ENCODE measurements at places on chromosomes 12 and 14.

DNA sequence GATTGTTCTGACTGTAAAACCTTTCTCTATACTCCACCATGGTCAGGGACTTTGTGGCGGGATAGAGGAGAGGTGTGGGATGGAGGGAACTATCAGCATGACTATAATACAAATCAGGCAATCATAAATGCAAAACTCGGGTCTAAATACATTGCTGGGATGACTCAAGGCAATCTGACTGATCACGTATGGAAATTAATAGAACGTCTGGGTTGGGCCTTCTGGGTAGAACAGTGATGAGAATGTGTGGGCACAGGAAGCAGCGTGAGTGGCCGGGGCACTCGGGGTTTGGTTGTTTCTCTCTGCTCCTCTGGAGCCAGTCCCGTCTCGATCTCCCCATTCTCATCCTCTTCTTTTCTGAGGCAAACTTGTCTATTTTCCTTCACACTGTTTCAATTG, 485.8 kb downstream of the VRK1 start:
- DNase-seq = no peak

DNA sequence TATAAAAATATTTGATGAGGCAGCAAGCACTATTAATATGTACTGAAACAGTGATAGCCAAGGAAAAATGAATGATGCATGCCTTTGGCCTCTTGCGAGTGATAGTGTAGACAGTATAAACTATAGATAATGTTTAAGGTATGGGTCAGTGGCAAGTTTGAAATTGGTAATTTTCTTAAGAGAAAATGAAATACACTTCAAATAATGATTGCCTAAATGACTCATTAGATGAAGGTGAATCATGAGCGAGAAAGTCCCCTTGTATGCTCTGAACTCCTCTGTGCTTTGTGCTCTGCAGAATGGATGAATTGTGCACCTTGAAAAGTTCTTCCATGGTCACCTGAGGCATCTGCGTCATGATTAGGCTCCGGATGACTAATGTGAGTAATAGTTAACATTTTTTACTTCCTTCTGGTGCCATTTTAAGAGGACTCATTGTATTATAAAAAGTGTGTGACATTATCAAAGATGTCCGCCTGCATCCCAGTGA, 84.9 kb upstream of the RTL1 start:
- DNase-seq = no peak

DNA sequence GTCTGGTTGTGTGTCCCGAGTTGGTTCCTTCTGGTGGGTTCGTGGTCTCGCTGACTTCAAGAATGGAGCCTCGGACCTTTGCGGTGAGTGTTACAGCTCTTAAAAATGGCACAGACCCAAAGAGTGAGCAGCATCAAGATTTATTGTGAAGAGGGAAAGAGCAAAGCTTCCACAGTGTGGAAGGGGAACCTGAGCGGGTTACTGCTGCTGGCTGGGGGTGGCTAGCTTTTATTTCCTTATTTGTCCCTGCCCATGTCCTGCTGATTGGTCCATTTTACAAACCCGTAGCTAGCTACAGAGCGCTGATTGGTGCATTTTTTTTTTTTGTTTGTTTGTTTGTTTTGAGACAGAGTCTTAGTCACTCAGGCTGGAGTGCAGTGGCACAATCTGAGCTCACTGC, 29.3 kb downstream of the FGF6 start:
- no peak for DNase-seq

- no peak for DNase-seq
Measured at GRCh38 chr12:116610971-116611541, 51.9 kb downstream of the MAP1LC3B2 start.

- DNase-seq = no peak
Measured at GRCh38 chr14:52071675-52072074, 2.8 kb upstream of the NID2 start.

- DNase-seq = no peak
Measured at GRCh38 chr14:75198291-75198933, 22.0 kb upstream of the TMED10 start.

- no peak for DNase-seq
Measured at GRCh38 chr12:57165741-57166140, 18.3 kb upstream of the LRP1-AS start.

GRCh38 chr12:51448618-51449256, 24.1 kb downstream of the SLC4A8 start:
- DNase-seq = no peak

DNA sequence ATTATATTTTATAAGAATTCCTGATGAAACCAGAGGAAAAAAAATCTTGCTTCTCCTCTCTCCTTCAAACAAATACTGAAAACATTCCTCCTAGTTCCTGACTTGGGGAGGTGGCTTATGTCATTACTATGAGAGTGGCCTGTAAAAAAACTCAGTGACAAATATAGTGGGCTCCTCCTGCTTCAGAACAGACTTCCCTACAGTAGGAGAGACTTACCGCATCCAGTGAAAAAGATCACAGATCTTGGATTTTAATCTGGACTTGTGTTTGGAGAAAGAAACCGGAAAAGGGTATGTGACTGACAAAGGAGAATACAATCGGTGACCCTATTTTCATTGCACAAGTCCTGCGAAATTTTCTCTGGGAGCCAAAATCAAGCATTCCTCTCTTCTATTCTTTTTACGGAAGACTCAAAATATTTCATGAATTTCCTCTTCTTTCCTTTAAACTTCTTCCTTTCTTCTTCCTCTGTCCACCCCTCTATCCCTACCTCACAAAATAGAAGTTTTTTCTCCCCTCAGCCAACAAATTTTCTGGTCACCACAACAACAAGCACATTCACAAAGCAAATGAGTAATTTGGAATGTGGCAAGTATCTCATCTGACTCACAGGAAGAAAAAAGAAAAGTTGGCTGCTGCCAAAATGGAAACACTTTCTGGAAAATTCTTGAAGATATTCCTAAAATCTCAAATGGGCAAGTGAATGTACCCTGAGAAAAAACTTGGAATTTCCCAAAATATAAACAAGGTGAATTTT, 185.1 kb upstream of the CDKN3 start:
- DNase-seq = no peak

GRCh38 chr12:40832668-40833067, 140.4 kb downstream of the CNTN1 start:
- no peak for DNase-seq

- no peak for DNase-seq
Measured at GRCh38 chr12:39440101-39440500, 2.8 kb downstream of the KIF21A start.

DNA sequence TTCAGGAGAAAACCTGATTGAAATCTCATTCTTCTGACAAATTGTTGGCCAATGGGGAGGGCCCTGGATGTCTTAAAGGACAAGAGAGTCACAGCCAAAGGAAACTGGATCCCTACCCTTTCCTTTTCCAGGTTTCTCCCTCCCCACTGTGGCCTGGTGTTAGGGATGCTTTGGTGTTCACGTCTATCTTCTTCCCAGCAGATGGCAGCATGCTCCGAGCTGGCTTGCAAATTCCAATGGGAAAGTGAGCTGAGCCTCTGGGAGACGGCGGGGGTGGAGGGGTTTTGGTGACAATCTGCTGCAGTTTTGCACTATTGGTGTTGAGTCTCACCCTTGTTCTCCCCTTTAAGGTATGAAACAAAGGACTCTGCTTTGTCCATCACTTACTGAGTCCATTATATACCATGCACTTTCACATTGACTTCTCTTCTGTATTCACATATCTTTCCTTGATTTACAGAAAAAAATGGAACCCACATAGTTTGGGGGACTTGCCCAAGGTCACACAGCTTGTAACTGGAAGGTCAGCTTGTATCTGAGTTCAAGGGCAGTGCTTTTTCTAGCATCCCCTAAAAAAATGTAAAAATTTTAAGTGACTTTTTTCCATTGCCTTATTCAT, 39.3 kb downstream of the CCDC177 start:
- no peak for DNase-seq

- DNase-seq = no peak
Measured at GRCh38 chr14:65057695-65058094, 44.6 kb downstream of the MAX start.

DNA sequence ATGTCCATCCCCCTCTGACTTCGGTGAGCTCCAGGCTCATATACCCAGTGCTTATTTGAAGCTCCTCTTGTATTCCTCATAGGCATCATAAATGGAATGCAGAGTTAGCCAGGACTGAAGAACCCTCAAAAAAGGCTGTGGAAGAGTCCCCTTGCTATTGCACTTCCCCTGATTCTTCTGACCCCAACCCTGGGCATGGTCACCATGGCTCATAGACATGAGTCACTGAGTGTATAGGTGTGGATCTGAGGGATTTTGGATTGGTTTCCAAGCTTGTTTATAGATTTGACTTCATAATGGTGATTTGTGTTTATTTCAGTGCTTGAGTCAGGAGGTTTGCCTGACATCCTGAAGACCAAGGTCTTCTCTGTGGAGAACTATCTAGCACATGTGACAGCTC, 98.4 kb upstream of the SLC38A2 start:
- DNase-seq = no peak

DNA sequence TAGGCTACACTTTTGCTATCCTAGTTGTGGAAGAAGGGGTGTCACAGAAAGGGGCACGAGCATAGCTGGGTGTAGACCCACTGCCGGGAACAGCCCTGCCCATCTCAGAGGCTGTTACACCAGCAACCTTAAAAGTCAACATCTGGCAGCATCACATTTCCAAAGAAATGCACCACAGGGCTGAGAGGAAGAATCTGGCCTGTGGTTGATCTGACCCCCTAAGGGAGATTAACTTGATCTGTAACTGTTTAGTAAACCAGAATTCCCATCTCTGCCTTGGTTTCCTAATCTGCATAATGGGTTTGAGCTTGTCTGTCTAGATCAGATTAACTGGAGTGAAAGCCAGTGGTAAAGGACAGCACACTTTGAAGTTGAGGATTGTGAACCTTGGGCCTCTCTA, 1.3 kb downstream of the LRP1-AS start:
- DNase-seq = no peak
